ENCODE measurements at places on chromosomes 7 and 10.

- DNase-seq = no peak
Observed at GRCh38 chr7:31323101-31323500, 17.4 kb downstream of the NEUROD6 start.

DNA sequence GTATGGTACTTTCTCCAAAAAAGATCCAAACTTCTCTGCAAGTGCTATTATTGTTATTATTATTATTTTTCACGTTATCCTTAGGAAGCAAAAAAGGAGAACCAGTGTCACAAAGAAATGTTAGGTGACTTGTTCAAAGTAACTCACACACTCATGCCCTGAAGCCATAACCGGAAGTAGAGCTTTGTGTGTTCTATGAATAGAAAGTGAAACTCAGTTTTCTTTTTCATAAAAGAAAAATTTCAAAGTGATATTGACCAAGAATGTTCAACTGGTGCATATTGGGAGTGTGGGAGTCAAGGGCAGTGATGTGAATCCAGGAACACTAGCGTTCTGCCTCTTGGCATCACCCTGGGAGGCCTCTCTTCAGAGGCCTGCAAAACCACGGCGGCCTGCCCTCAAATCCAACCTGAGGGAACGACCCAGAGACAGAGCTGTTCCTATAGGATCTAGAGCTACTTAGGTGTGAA lies 106.1 kb downstream of the PRKCQ start:
- DNase-seq = no peak

DNA sequence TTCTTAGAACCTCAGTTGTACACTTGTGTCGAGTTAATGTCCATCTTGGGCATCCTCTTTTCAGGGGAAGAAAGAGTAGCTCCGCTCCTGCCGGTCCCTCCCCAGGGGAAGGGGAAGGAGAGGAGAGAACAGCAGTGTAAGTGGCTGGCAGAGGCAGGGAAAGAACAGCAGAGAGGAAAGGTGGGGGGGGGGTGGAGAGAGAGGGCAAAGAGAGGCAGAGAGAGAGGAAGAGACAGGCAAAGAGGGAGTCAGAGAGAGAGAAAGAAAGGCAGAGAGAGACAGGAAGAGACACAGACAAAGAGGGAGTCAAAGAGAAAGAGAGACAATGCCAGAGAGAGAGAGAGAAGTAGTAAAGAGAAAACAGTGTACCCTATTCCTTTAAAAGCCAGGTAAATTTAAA lies 53.9 kb downstream of the MRPS24 start:
- DNase-seq = no peak

- DNase-seq = no peak
Observed at GRCh38 chr10:78196964-78197363, 163.3 kb downstream of the RPS24 start.

GRCh38 chr7:82932516-82932915 lies 230.2 kb downstream of the PCLO start:
- no peak for DNase-seq

- no peak for DNase-seq
Observed at GRCh38 chr10:34726862-34727261, 88.2 kb downstream of the PARD3 start.

DNA sequence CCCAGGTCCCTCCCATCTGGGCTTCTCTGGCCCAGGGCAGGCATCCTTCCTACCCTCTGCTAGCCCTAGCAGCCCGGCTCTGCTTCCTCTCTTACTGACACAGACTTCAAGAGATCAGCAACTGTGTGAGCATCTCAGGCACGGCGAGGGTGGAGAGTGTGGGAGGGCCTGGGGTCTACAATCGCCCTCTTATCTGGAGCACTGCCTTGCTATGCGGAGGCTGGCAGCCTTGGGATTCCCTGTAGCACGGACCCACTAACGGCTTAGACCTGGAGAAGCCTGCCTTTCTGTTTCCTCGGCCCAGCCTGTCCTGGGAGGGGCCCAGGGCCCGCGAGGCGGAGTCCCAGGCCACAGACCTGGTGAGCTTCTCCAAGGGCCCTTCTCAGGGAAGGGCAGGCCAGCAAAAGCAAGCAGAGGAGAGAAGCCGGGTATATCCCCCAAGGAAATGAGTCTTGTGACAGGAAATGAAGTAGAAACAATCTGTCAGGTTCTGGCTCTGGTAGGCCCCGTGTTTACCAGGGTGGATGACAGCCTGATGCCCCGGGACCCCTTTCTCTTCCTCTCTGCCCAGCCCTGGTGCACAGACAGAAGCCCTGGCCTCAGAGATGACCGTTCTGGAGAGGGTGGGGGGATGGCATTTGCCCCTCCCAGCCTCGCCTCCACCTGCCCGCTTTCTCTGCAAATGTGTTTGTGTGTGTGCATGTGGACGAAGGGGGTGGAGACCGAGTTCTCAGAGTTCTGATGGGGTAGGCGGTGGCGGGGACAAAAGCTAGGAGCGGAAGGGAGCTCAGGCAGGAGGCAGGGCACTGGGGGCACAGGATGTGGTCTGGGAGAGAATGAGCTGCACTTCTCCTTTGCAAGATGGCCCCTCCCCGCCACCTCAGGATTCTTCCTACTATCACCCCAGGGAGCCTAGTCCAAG lies 2.5 kb downstream of the LRCH4 start:
- DNase-seq = peak; percentile 29

DNA sequence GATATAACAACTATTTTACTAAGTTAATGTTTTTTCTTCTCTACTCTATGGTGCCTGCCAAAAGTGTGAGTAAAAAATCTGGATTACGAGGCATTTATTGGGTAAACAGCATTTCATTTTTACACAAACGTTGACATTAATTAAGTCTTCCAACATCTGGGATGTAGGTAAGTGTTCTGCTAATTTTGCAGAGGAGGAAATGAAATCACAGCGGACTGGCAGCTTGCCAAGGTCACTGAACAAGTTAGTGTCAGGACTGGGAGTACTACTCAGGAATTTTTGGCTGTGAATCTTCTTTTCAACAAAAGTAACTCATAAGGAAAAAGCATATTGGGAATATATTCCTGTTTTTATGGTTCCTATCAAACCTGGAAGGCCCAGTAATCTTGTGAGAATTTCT lies 612.1 kb upstream of the FZD8 start:
- no peak for DNase-seq

GRCh38 chr10:131231965-131232541 lies 79.5 kb downstream of the TCERG1L start:
- no peak for DNase-seq

- DNase-seq = no peak
Observed at GRCh38 chr10:79402951-79403350, 42.5 kb downstream of the ZCCHC24 start.

- DNase-seq = no peak
Observed at GRCh38 chr10:71735709-71736569, 16.4 kb upstream of the C10orf105 start.

- DNase-seq = no peak
Observed at GRCh38 chr7:84914598-84914997, 272.3 kb downstream of the SEMA3D start.

GRCh38 chr7:133784486-133785001 lies 342.6 kb upstream of the LRGUK start:
- no peak for DNase-seq

- DNase-seq = no peak
Observed at GRCh38 chr10:125662584-125662983, 20.4 kb downstream of the TEX36 start.

GRCh38 chr7:32204361-32205018 lies 134.3 kb upstream of the PDE1C start:
- peak; percentile 85 for DNase-seq
